Thoracic aorta (tissue), 2 donors: ENCODE measurements at places on chromosomes 4 and X.

DNA sequence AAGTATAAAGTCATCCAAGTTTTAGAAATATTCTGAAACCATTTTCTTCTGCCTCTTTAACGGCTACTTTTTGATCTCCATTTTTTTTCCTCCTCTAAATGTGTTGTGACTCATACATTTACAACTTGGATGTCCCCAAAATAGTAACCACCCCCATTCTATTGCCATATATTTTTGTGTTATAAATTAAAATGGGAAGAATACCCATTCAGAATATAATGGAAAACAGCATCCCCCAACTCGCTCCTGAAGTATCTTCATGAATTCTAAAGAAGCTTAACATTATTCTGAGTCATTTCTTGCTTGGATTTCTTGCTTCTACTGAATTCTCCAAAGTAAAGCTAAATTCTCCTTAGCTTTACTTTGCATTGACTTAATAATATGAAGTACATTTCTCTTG, 92.0 kb upstream of the PTPN13 start:
- DNase-seq: no peak

GRCh38 chr4:43452948-43453347, 560.4 kb downstream of the GRXCR1 start:
- no peak for DNase-seq

DNA sequence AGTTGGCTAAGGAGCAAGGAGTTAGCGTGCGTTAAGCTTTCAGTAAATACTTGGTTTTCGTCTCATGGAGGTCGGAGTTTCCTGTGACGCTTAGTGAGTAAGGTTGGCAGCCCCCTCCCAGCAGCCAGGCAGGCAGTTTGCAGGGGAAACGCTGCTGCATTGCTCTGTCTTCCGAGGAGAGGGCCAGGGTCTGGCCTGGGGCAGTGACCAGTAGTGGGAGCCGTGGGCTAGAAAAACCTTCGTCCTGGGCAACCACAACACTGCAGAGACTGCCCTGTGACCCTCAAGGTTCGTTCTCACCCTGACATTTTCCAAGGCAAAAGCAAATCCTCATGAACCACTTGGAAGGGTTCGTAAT, 432 bp downstream of the TMEM175 start:
- DNase-seq: no peak

DNA sequence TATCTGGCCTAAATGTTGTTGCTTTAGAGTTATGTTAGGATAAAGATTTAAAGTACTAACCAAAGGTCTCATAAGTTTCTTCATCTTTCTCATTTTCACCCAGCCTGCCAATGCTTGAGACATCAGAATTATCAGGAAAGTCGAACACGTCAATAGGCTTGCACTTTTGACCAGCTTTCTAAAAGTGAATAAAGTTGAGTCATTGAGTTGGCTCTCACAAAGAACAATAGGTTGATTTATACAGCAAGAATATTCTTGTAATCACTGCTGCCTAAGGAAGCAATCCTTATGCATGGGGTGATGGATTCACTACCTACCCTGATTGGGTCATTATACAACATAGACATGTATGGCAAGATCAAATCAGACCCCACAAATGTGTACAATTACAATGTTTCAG, 5.0 kb downstream of the CENPU start:
- DNase-seq: no peak

GRCh38 chr4:1035510-1035909, 24.1 kb downstream of the FGFRL1 start:
- DNase-seq: no peak

DNA sequence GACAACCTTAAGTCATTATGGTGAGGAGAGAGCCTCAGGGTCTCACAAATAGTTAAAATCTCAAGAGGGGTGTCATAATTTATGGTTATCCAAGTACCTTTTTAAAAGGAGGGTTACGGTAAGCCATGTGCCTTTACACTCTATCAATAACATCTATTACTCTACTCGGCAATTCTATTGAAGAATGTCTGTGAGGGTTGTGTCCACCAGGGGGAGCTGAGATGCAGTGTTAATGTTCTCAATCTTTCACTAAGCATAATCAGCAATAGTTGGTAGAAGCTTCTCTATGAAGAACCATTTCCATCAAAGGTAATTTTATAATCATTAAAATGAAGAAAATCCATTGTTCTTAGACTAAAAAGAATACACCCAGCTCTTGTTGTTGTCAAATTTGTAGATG, 457.4 kb downstream of the CENPC start:
- no peak for DNase-seq

DNA sequence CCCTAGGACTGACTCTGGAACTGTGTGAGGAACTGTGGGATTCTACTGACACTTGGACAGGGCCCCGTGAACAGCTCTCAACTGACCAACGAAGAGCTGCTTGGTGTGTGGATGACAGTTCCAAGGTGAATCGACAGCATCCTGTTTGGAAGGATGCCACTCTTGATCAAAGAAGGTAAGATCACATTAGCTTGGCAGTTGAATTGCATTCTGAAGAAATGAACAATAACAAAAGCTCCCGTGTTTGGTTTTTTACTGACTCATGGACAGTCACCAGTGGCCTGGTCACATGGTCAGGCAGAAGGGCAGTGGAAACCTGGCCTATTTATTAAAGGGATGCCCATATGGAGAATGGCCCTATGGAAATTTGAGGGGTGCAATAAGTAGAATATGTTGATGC, 33.1 kb upstream of the GPR34 start:
- DNase-seq: no peak

DNA sequence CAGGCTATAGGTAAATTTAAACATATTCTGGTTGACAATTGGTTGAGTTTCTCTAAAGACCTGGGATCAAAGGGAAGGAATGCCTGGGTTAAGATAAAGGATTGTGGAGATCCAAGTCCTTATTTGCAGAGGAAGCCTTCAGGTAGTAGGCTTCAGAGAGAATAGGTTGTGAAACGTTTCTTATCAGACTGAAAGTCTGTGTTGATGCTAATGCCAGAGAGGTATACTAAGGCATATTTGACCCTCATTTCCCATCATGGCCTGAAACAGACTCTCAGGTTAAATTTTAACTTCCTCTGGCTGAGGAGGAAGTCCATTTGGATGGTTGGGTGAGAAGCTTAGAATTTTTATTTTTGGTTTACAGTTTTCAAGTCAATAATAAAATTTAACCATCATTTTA, 48.1 kb downstream of the UGT2A2 start:
- no peak for DNase-seq

GRCh38 chrX:103378990-103379389, 2.7 kb downstream of the BEX3 start:
- DNase-seq: no peak

GRCh38 chr4:136637071-136637777, 895.1 kb downstream of the PCDH18 start:
- DNase-seq: no peak

- DNase-seq: no peak
Observed at GRCh38 chrX:44225667-44226066, 117.8 kb downstream of the EFHC2 start.

GRCh38 chrX:23855569-23855968, 52.2 kb downstream of the APOO start:
- no peak for DNase-seq

GRCh38 chr4:82138374-82138773, 235.4 kb downstream of the HNRNPD start:
- DNase-seq: no peak

DNA sequence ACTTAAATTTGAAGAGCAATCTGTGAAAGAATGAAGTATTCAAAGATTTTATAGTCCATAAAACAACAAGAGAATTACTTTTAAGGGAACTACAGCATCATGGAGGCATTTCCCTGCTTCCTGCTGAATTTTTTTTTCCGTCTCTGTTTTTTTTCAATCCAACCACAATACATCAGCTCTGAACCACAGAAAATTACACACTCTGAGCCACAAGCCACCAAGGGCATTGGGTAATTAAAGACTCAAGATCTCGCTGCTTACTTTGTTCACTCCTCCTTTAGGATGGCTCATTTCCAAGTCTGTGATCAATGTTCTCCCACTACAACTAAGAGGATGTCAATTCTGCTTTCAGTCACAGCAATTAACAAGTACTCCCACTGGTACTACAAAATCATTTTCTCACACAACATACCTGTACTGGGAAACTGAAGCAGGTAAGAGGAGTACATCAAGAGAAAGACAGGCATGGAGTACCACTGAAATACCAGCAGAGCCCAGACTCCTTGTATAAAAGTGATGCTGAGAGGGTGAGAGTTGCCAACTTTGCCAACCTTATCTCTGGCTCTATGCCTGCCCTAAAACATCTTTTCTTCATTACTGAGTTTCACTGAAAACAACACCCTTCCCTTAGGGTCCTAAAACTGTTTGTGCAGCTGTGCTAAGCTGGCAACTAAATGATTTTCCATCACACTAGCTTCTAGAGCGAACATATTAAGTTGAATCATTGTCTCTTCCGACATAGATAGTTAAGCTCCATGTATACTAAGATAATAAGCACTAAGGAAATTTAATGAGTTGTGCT, 105.8 kb upstream of the MAGEB18 start:
- DNase-seq: no peak

GRCh38 chrX:106220177-106220576, 52.1 kb downstream of the PWWP3B start:
- no peak for DNase-seq
